ENCODE measurements at places on chromosomes 5 and 9.

DNA sequence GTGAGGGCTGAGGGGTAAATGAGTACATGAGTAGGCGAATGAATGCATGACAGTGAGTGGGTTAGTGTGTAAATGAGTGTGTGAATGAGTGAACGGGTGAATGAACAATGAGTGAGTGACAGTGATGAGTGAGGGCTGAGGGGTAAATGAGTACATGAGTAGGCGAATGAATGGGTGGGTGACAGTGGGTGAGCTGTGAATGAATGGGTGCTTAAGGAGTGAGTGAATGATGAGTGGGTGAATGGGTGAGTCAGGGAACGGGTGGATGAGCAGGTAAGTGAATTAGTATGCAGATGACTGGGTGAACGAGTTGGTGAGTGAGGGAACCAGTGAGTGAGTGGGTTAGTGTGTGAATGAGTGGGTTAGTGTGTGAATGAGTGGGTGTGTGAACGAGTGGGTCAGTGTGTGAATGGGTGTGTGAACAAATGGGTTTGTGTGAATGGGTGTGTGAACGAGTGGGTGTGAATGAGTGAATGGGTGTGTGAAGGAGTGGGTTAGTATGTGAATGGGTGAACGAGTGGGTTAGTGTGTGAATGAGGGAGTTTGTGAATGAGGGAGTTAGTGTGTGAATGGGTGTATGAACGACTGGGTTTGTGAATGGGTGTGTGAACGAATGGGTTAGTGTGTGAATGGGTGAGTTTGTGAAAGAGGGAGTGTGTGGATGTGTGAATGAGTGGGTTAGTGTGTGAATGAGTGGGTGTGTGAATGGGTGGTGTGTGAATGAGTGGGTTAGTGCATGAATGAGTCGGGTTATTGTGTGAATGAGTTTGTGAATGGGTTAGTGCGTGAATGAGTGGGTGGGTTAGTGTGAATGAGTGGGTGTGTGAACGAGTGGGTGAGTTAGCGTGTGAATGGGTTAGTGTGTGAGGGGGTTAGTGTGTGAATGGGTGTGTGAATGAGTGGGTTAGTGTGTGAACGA, 32.9 kb downstream of the NKD2 start:
- DNase-seq = no peak

DNA sequence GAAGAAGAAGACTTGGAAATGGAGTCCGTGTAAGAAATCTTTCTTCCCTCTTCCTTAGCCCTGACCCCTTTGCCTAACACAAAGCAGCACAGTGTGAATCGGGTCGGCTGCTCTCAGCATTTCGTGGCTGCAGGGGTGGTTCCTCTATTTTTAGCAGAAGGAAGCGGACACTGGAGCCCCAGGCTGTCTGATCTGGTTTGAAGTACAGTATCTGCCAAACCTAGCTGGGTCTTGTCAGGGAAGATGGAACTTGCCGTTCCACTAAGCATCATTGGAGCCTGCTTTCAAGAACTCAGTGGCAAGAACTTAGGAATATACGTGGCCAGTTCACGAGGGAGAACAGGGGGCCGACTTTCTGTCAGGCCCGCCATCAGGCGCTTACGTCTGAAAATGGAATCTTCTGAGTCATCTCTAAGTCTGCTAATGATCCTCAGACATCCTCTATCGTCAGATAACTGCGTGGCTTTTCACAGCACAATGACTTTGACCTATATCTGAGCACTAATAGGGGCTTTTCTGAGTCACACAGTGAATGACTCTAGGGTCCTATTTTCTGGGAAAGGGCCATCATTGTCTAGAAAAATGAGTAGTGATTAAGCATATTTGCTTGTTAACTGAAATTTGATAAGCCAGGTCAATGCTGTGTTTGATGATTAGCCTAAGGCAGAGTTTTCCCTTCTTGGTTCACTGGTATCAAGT, 43.3 kb upstream of the NCS1 start:
- DNase-seq = peak; percentile 39

GRCh38 chr9:13487936-13488335, 208.4 kb upstream of the MPDZ start:
- no peak for DNase-seq

DNA sequence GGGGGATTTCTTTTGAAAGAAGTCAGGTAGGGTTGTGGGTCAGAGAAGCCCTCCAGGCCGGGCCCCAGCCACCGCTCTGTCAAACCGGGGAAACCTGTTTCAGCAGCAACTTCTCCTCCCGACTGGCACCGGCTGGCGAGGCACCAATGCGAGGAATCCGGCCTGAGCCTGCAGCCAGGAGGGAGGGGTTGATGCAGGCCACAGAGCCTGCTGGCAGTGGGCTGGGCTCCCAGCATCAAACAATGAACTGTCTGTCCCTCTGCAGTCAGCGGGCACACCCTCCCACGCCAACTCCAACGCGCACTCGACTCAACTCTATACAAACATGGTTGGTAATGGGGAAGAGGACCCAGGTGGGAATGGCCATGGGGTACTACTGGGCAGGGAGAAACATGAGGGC, 12.1 kb downstream of the PCDH1 start:
- no peak for DNase-seq

- no peak for DNase-seq
These were observed 8.9 kb upstream of the FBXO38 start for GRCh38 chr5:148374690-148375360.

GRCh38 chr9:68698943-68699509, 6.0 kb upstream of the PIP5K1B start:
- no peak for DNase-seq

- no peak for DNase-seq
These were observed 27.3 kb upstream of the MATR3 start for GRCh38 chr5:139266236-139266635.
